GM10248 (cell line): ENCODE measurements at places on chromosomes 6 and 20.

DNA sequence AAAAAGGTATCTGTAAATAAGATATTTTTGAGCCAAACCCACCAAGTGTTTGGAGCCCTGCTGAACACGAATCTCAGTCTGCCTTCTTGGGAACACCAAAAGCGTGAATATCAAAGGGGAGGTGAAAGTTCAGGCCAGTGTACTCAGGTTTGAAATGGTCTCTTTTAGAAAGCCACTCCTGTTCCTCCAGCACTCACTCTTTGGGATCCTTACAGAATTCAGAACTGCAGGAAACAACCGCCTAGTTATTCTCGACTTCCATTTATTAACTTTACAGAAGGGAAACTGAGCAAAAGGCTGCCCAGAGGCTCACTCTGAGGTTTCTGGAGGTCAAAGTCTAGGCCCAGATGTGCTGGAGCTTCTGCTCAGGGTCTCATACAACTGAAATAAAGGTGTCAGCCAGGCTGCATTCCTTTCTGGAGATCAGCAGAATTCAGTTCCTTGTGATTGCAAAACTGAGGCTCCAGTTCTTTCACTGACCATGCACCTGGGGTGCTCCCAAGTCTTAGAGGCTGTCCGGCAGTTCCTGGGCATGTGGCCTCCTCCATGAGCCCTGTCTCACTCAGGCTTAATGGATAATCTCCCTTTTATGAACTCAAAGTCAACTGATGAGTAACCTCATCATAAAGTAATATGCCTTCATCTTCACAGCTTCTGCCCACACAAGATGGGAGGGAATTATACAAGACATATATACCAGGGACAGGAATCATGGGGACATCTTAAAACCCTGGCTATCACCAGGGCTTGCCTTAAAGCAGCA is 65.5 kb upstream of the TNFAIP3 start:
- no peak for DNase-seq

GRCh38 chr6:43277643-43278523 is 20.2 kb upstream of the SLC22A7 start:
- no peak for DNase-seq

DNA sequence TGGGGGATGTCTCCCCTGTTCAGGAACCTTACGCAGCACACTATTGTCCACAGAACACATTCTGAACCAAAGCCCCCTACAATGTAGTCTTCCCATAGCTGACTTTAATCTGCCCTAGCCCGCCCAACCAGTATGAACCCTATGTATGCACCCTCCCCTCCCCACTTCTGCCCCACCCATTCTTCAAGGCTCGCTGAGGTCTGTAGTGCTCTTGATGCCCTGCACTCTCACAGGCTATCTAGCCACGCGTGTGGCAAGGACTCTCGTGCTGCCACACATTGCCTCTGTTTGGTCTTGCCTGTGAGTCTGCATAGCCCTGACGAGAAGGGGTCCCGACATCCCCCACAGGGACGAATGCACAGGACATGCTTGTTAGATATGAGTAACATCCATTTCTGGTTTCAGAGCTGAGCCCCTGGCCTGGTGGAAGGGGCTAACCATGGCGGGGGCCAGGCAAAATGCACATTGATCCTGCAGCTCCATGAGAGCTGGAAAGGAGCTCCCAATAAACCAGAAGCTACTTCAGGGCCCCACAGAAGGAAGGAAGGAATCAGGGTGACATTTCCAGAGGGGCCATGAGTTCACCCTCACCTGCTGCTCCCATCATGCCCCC is 22.6 kb downstream of the MOCS1 start:
- DNase-seq = no peak

GRCh38 chr6:166686317-166686716 is 59.3 kb upstream of the RPS6KA2 start:
- no peak for DNase-seq

GRCh38 chr6:47111685-47112084 is 69.6 kb upstream of the ADGRF1 start:
- DNase-seq = no peak

DNA sequence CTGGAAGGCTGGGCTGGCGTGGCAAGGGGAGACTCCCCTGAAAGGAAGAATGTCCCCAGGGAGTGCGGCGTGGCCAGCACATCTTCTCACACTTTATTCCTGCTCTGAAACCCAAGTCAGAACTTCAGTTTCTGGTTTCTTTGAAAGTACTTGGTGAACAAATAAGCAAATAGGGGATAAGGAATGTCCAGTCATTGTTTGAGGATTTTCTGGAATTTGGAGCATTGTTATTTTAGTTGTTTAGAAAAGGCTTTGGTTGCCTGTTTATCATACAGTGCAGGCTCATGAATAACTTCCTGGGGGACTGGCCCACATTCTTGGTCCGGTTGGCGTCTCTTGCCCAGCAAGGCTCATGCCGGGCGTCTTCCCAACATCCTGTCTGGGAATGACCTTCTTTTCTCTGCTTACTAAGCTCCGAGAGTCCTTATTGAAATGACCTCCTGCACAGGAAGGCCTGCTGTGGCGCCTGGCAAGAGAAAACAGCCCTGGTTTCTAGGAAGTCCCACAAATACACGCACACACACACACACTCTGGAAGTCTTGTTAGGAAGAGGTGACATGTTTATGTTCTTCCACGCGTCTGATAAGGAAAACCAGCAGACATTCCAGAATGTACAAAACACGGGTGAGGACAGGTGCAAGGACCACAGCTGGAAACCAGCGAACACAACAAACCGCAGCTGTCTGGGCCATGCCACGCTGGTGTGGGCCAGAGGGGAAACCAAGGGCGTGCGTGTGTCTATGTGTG is 71.9 kb downstream of the TMEM170B start:
- no peak for DNase-seq

DNA sequence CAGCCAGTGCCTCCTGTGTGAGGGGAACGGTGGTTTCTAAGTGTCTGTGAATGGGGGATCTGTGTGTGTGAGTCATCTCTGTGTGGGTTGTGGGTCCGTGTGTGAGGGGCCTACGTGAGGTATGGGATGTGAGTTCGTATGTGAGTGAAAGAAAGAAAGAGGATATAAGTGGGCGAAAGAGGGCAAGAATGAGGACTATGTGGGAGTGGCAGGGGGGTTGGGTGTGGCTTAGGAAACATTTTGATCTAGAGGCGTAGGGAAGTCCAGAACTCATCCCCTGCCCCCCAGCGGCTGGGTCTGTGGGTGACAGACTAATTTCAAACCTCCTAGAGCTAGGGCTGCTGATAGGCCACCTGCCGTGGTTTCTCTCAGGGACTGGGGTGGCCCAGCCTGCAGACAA is 35.5 kb downstream of the DHX35 start:
- peak; percentile 84 for DNase-seq

- DNase-seq = no peak
These were observed 33.9 kb downstream of the DSE start for GRCh38 chr6:116404696-116405095.

- DNase-seq = no peak
These were observed 498.9 kb downstream of the BCKDHB start for GRCh38 chr6:80605165-80605989.

GRCh38 chr6:164379795-164380194 is 929.6 kb downstream of the C6orf118 start:
- DNase-seq = no peak

DNA sequence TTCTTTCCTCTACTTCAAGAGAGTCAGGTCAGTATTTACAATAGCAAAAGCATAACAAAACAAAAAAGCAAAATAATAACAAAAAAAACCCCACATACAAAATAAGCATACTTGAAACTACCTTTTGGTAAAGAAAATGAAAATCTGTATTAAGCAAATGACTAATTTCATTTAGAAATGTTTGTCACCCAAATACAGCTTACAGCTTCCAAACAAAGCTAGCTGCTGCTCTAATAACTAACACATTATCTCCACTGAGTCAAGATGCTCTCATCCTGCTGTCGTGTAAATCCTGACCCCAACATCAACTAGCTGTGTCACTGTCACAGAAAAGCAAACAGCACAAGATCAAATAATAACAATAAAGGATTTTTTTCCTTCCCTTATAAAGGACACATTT is 21.7 kb downstream of the MAP7 start:
- DNase-seq = no peak

GRCh38 chr6:40135491-40136072 is 201.3 kb upstream of the MOCS1 start:
- DNase-seq = no peak
